HepG2 (cell line): ENCODE measurements at places on chromosomes 3 and 15. TPM values are rescaled to one million over a fixed set of nuclear protein-coding genes. Genes with fewer than 3 reads are reported as not detected.

- DNase-seq = no peak
- H3K36me3 ChIP-seq = no peaks in the 10 kb centered on the region
- H3K4me3 ChIP-seq = no peak overlapping the region
- H3K27ac ChIP-seq = no peak overlapping the region
- H3K27me3 ChIP-seq = no peaks in the 10 kb centered on the region
- H3K4me1 ChIP-seq = no peaks in the 10 kb centered on the region
Observed at GRCh38 chr15:94882071-94882712, 650.8 kb downstream of the MCTP2 start.

DNA sequence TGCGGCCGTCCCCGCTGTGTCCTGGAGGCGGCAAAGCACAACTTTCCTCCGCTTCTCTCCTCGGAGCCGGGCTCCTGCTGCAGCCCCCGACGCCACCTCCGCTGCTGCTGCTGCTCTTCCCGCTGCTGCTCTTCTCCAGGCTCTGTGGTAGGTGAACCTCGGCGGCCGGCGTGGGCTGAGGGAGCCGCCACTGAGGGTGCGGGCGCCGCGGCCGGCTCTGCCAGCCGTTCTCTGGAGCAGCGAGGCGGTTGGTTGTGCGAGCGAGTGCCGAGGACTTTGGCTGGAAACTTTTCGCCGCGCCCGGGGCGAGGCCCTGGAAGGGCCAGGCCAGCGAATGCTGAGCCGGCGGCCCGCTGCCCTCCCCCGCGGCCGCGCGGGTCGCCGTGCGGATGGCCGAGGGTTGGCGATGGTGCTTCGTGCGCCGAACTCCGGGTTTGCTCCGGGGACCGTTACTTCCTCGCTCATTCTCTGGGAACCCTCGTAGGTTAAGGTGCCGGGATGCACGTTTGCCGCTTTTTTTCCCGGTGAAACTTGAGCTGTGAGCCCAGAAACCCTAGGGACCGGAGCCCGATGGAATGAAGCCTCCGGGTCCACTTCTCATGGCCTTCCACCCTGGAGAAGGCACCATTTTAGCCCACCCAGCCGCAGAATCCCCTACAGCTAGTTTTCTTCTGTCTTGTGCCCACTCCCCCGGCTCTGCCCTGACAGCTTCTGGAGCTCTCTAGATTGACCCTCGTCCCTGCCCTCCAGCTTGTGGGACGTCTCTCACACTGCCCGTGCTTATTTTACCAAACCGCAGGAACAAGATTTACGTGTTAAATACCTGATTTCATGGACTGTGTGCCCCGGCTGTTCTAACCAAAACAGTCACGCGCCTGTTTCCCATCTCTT, 660 bp downstream of the NECTIN3 start:
- peak overlapping the region; percentile 96 for H3K4me3 ChIP-seq
- peak overlapping the region; percentile 89 for H3K27ac ChIP-seq
- H3K27me3 ChIP-seq = no peaks in the 10 kb centered on the region
- peaks cover 65% of the 10 kb centered on the region for H3K4me1 ChIP-seq
- no peaks in the 10 kb centered on the region for H3K36me3 ChIP-seq
- DNase-seq = peak; percentile 5

- no peaks in the 10 kb centered on the region for H3K4me1 ChIP-seq
- no peaks in the 10 kb centered on the region for H3K36me3 ChIP-seq
- DNase-seq = no peak
- H3K27me3 ChIP-seq = peaks cover 81% of the 10 kb centered on the region; the same call in 2 of the 3 replicates
- H3K27ac ChIP-seq = no peak overlapping the region
Observed at GRCh38 chr3:128448491-128448890, 18.2 kb downstream of the DNAJB8 start.

DNA sequence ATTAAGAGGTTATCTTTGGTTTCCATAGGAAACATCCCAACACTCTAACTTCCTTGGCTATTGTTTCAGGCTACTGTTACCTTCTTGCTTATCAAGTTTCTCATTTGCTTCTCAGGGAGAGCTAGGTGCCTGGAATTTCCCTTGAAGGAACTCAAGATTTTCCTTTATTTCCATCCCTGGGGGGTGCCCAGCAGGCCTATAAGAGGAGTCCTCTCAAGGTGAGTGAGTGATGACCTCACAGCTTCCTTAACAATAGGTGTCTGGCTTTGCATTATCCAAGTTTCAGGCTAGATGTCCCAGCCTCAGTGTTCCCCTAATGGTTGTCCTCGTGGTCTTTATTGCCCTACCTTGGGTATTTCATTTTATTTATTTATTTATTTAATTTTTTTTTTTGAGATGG, 12.1 kb upstream of the CTSH start:
- H3K27ac ChIP-seq = no peak overlapping the region
- peaks cover 24% of the 10 kb centered on the region for H3K4me1 ChIP-seq
- no peaks in the 10 kb centered on the region for H3K36me3 ChIP-seq
- no peak overlapping the region for H3K4me3 ChIP-seq
- H3K27me3 ChIP-seq = no peaks in the 10 kb centered on the region

The RNU5B-1 gene
- 417 and 1,646 TPM in 2 replicates for total RNA-seq

The SERPINI2 gene
- total RNA-seq = not detected in 2 replicates

The STRIT1 gene
- not detected in 2 replicates for total RNA-seq

The SERINC4 gene
- total RNA-seq = not detected in 2 replicates
